SIG-M5 (cell line): ENCODE measurements at places on chromosomes 3 and 15.

DNA sequence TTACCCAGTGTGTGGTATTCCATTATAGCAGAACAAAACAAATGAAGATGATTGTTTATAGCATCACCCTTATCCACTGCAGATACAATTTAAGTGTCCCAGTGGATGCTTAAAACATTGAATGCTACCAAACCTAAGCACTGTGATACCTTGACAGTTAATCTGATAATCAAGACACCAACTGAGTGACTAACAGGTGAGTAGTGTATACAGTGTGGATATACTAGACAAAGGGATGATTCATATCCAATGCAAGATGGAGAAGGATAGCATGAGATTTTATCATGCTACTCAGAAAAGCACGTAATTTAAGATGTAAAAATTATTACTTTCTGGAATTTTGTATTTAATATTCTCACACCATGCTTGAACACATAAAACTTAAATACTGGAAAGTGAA, 1449.0 kb downstream of the OTOL1 start:
- no peak for DNase-seq

- no peak for DNase-seq
Observed at GRCh38 chr3:11481556-11481955, 162.2 kb downstream of the VGLL4 start.

- DNase-seq: no peak
Observed at GRCh38 chr3:171225708-171226107, 199.2 kb upstream of the SLC2A2 start.

DNA sequence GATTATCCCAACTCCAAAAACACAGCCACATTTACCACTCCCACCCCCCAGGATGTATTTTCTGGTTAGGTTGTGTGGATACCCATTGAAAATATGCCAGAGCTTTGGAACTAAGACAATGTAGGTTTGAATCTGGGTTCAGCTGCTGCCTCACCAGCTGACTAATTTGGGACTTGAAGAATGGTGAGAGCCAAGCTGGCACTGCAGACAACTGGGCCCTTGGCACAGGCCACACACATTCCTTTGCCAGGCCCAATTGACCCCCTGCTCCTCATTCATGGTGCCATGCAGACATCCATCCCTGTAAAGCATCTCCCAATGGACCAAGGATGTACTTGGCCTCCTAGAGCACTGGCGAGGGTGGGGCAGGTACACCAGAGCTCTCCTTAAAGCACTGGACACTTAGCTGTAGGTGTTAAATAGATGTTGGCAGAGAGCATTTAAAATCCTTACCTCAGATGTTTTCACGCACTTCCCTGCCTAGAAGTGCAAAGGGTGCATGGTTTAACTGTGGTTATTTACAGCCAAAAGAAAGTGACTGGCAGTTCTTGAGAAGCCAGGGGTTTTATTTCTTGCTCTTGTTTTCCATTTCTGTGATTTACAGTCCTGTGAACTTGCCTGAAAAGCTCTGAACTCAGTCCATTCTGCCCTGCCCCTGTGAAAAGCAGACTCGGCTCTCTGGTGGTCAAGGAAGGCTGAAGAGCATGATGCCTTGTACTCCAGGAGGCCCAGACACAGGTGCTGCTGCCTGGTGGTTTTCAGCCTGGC, 138.5 kb downstream of the CLSTN2 start:
- DNase-seq: no peak

DNA sequence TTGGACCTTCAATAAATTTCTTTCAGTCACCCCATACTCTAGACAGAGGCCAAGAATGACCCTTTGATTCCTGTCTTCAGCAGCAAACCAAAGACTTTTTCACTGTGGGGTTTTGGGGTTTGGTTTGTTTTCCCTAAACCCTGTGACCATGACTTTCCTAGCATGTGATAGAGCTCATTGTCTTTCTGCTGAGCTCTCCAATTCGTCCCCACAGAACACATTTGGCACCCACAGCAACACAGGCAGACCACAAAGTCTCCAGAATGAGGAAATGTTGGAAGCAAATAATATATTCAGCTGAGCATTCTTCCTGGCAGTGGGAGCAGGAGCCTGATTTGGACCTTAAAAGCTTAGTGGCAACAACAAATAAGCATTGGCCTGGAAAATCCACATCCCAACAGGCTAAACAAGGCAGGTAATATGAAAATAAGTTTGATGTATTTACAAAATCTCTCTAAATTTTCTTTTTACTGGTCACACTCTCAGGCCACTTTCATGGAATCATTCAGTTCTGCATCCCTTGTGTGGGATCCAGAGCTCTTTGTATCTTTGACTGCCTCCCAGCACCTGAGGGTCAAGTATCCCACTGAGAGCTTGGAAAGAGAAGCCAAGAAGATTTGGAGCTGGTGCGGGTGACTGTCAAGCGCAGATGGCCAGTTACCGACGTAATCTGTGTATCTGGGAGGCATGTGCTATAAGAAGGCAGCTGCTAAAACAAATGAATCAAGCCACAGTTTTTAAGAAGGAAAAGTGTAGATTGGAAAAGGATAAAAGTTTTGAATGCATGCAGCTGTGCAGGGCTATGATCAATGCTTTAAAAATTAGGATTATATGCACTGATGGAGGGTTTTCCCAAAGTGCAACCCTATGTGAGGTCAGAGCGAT, 36.5 kb upstream of the CPB1 start:
- no peak for DNase-seq

GRCh38 chr3:54506603-54507002, 384.3 kb downstream of the CACNA2D3 start:
- DNase-seq: no peak

DNA sequence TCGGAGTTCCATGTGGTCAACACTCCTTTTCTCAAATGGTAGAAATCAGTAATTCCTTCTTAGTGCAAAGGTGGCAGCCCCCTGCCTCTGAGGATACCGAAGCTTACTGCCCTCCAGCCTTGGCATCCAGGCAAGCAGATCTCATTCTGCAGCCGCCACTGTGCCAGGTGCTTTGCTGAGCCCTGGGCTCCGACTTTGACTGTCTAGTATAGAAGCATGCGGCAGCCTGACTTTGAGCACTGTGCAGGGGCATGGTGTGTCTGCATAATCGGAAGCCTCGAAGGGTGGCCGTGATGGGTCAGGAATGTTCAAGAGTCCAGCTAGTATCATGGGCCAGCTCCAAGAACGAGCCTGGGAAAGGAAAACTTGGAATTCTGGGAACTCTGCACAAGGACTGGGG, 39.7 kb downstream of the ABTB1 start:
- DNase-seq: no peak

DNA sequence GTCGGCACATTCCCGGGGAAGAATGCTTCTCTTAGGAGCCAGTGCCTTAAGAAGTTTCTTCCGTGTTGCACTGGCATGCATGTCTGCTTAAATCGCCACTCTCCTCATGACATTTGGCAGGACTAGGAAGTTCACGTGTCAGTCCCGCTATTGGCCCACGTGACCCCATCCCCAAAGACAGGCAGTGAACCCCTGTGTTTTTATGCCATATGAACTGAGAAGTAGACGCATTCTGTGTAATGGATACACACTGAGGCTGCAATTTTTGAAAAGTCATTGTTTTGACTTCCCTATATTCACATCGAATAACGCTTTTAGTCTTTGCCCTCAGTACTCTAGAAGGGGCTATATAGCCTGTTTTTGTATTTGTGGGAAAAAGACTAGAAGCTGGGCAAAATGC, 125.6 kb upstream of the TBL1XR1 start:
- DNase-seq: no peak
